Left ventricle myocardium inferior (tissue), 1 donor: ENCODE measurements at places on chromosomes 2 and 18. TPM values are rescaled to one million over a fixed set of nuclear protein-coding genes. Genes with fewer than 3 reads are reported as not detected.

DNA sequence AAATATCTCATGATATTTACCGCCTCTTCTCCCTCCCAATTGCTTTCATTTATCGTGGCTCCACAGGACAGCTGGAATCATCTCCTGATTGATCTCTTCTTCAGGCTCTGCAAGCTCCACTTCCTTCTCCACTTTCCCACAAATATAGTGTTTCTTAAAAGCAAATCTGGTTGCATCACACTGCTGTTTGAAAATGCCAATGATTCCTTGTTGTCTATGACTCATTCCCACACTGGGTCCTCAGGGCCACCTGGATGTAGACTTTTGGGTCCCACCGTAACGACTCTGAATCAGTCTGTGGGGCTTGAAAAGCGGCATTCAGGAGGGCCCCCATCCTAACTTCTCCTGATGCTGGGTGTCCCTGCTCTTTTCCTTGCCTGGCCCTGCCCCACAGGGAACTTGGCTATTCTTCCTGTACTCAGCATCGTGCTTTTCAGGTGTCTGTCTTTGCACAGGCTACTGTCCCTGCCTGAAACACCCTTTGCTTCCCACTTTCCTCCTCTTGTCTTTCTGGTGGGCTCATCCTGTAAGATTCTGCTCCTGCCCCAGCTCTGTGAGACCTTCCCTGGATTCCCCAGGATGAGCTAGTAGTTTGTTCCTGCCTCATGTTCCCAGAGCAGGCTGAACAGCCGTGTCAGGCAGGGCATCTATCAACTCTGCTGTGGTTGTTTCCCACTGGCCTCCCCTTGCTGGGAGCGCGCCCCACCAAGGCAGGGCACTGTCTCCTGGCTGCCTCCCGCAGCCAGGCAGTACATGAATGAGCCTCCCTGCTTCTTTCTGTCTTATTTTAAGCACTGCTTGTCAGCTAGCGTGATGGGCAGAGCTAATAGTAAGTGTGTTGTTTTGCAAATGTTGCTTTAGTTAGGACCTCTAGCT lies 111.9 kb downstream of the KCTD1 start:
- DNase-seq, result no peak

The ADAM23 gene
- 61.2 TPM for total RNA-seq

DNA sequence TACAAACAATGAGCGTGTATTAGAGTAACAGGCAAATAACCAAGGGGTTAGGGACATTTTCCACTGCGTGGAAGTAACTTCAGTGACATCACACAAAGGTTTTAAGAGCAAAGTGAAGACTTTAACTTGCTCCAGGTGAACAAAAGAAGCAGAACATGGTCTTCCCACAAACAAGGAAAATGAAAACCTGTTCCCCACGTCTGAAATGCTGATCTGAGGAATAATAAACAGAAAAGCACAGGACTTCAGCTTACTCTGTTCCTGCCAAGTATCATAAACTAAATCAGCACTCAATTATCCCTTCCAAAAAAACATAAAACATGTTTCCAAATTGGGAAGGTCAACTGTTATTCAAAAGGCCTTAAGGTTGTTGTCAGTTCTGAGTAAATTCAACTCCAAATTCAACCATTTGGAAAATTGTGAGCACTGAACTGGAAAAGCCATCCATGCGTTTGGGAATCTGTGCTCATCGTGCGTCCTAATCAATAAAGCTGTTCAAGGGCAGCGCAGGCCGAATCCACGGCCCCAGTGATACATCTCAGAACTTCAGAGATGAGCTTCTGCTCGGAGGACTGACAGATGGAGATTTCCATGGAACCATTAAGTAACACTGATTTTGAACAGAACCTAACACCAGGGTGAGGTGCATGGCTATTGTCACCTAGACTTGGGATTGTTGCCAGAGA lies 7.7 kb upstream of the SNTG2 start:
- DNase-seq, result no peak

DNA sequence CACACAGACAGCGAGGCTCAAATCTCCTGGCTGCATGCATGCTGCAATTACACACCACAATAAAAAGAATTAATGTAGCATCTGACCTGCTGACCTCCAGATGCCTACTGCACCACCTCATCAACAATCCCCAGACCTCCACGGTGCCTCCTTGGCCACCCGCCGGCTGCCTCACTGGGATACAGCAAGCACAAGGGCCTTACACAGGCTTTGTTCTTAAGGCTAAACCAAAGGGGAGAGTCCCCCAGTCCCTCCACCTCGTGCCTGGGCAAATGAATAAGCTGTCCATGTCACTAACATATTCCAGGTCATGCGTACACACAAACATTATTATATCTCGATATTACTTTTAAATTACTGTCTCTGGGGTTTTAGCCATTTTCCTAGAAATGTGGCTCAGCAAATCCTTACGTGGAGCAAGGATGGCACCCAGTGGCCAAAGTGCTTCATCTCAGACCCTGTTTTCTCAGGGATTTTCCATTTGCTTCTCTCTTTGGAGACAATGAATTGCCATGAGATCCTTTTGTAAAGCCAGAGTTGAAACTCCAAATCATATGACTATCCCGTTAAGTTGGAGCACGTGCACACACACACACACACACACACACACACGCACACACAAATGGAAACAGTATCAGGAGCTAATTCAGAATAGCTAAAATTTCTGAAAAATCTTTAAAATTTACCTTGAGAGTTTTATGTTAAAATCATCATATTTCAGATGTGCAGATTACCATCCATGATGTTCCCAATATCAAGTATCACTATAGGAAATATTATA lies 313.8 kb downstream of the PDE11A start:
- DNase-seq, result no peak

The ATP8B1 gene
- total RNA-seq, result 8.6 TPM

DNA sequence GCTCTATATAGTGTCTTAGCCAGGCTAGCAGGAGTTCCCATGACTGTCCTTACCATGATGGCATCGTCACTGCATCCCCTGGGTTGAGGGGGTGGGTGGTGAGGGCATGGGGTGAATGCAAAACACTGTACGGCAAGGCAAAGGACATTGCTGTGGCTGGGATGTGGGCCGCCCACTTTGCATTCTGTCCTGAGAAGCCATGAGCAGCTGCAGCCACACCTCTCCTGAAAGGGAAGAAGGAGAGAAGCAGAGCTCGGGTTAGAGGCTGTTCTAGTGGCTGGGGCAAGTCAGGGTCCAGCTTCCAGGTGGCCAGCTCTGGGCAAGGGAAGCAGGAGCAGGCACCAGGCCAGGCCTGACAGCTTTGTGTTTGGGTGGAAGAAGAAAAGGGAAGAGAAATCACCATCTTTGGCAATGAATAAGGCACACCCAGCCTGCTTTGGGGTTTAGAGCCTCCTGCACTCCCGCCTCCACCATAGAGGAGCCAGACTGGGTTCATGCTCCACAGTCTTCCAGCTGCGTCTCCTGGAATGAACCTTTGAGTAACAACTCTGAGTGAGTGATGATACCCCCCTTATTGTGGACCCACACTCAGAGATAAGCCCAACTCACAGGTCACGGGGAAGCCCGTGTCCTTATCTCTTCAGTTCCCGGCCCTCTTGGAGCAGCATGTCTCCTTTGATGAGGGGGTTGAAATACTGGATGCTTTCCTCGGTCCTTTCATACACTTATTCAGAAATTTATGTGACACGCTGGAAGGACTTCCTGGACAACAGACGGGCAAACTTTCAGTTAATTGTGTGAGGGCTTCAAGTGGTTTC lies 63.4 kb downstream of the INPP4A start:
- DNase-seq, result peak; percentile 74

DNA sequence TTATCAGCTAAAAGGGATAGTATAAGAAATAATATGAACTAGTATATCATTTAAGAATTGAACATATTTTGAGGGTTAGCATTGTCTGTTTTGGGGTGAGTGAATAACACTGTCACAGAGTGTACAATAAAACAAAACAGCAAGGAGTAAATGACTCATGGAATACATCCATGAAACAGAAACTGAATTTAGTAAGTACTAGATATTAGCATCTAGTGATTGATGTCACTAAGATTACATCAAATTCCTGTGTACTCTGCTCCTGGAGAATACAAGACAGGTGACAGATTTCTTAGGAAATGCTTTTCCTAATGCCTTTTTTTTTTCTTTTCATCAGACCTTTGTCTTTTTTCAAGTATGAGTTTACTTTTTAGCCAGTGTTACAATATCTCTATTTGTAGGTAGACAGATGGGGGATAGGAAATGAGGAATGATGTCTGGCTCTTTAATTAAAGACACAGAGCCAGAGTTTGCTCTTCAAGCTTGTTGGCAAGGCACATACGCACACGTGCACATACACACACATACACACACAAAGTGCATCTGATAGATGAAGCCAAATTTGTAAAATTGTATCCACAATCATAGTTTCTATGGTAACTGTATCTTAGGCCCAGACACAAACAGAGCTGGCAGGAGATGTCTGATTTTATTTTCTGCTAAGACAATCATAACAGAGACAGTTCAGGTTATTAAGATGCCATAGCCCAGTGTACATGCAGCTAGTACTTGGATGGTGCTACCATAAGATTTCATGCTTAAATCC lies 138.2 kb upstream of the NRP2 start:
- no peak for DNase-seq
